Left cardiac atrium (tissue), 4 donors: ENCODE measurements at places on chromosomes 12 and 14.

DNA sequence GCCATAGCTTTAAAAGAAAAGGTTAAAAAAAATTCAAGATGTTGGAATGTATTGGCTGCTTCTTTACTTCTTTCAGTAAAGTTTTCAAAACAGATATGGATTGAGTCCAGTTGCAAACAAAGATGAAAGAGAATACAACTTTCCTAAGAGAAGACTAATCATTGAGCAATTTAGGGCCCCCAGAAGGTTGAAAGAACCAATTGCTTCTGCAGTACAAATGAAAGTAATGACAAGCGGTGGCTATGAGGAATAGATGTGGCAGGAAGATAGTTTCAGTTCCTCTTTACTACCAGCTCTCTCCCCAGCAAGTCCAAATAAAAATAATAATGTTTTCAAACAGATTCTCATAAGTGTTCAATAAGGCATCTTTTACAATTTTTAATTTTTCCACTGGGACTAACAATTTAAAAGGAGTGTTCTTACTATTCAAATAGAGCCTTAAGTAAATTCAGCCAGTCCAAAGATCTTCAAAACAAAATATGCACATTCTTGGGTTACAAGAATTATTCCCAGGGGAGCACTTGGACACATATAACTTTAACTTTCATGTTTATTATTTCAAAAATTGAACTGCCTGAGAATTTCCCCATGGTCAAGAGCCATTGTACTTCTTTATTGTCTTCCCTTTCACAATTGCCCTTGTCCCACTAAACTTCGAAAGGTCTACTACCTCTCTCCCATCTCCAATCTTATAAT is 62.3 kb upstream of the PPP1R12A start:
- no peak for DNase-seq

DNA sequence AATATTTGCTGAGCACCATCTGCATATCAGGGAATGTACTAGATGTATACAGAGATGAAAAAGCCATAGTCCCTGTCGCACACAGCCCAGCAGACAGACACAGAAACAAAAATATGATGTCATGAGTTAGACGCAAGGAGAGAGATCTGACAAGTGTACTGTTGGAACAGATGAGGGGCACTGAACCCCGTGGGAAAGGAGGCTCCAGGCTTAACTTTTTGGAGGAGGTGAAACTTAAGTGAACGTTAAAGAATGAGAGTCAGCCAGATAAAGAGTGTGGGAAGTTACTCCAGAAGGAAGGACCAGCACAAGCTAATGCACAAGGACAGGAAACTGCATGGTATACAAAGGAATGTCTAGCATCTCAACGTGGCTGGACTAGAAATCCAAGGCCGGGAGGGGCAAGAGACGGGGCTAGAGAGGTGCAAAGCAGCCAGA is 2.5 kb upstream of the ACTN1 start:
- DNase-seq, result no peak

DNA sequence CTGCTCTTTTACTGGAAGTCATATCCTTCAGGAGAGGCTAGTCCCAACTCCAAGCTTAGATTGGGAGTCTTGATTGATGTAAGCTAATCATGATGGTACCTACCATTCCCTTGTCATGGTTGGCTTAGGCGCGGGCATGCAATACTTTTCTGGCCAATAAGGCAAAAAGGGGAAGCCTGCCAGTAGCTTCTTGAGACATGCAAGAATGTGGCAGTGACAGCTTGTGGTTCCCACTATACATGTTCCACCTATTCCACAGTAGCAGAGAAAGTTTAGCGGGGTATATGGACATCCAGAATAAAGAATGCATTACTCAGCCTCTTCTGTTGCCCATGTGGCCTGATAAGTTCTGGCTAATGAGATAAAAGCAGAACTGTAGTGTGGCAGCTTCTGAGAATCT is 55.0 kb downstream of the AP5M1 start:
- DNase-seq, result no peak

- no peak for DNase-seq
Measured at GRCh38 chr14:87999277-87999676, 5.7 kb upstream of the GPR65 start.

DNA sequence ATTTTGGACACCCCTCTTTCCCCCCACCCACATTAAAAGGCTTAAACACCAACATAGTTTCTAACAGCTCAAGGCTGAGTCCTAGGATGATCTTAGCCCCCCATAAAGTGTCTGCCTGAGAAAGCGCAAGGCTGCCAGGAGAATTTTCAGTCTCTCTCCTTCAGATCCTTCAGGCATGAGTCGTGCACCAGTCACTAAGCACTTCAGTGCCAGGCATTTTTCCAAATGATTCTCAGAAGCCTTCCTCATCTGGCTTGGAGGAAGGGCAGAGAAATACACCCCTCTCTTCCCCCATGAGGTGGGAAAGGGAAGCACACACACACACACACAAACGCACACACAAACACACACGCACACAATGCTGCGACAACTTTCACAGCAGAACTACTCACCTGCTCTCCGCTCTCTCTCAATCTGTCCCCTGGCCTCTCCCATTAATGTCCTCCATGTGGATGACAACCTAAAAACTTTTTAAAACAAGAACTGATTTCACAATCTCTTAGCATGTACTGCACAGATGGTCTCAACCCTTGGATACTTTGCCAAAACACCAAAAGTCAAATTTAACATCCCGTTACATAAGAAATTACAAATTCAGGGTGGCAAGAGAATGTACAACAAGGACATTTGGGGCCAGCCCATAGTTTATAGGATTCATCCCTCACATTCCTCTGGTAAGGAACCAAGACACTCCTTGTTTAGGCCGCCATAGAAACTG is 49.8 kb downstream of the CKAP4 start:
- no peak for DNase-seq
